ENCODE measurements at places on chromosomes 2 and 18.
A peak's percentile ranks its signal among the peaks of the same experiment; 100 is the strongest.

DNA sequence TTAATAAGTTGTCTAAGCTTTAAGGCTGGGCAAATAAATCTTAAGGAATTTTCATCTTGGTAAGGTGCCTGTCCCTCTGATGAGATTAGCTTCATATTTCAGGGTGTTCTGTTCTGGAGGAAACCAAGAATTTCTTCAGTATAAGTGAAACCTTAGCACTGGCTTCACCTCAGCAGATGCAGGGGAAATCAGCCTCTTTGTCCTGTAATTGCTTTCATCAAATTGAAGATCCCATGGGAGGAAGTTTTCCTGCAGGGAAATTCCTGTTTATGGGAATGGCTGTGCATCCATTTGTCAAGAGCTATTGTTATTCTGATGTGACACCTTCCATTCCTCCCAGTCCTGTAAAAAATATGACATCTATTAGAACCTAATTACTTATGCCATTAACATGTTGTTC lies 174.5 kb downstream of the PTPRM start:
- DNase-seq: no peak

GRCh38 chr2:234178330-234179030 lies 128.0 kb downstream of the SPP2 start:
- no peak for DNase-seq

DNA sequence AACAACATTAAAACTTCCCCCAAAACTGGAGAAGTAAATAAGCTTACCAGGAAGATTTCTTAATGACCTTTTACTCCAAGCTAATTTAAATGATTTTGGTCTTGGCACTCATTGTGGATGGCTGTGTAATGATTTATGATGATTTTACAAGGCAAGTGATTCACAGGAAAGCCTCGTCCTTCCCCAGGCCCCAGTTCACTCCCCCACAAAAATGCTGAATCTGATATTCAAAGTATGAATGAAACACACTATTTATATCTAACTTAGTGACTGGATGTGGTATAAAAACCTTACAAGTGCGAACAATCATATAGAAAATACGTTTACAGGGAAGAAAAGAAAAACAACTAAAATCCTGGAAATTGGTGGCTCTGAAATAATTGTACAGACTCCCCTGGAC lies 49.8 kb downstream of the ZNF516 start:
- no peak for DNase-seq

- no peak for DNase-seq
Measured at GRCh38 chr2:215565897-215566296, 130.0 kb upstream of the FN1 start.

DNA sequence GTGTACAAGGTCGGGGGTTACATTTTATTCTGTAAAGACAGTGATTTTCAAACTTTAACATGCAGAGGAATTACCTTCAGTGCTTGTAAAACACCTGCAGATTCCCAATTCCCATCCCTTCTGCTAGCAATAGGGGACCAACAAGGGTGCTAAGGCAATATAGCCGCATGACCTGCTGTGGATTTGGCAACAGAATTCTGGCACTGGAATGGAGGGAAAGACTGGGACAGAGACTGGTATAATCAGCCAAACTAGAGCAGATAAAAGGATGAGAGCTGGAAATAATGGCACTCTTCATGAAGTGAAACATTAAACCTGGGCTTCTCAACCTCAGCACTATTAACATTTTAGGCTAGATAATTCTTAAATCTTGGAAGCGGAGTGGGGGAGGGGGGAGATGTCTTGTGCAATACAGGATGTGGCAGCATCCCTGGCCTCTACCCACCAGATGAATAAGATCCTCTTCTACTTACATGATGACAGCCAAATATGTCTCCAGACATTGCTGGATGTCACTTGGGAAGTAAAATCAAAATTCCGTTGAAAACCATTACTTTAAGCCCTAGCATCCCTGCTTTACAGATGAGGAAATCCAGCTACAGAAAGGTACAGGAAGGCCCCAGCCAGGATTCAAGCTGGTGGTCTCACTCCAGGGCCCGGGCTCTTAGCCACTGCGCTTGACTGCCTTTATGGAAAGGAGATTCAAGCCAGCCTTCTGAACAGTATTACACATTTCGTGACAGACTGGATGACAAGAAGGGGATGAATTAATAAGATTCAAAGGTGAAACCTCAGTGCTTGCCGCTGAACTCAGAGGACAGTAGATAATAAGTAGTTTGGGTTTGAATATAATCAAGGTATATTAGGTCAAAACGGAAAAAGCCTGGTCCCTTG lies 1.7 kb downstream of the EVA1A start:
- DNase-seq: no peak

- DNase-seq: no peak
Measured at GRCh38 chr2:46236006-46236875, 61.0 kb upstream of the EPAS1 start.

- DNase-seq: no peak
Measured at GRCh38 chr2:240140920-240141319, 462 bp upstream of the OTOS start.

DNA sequence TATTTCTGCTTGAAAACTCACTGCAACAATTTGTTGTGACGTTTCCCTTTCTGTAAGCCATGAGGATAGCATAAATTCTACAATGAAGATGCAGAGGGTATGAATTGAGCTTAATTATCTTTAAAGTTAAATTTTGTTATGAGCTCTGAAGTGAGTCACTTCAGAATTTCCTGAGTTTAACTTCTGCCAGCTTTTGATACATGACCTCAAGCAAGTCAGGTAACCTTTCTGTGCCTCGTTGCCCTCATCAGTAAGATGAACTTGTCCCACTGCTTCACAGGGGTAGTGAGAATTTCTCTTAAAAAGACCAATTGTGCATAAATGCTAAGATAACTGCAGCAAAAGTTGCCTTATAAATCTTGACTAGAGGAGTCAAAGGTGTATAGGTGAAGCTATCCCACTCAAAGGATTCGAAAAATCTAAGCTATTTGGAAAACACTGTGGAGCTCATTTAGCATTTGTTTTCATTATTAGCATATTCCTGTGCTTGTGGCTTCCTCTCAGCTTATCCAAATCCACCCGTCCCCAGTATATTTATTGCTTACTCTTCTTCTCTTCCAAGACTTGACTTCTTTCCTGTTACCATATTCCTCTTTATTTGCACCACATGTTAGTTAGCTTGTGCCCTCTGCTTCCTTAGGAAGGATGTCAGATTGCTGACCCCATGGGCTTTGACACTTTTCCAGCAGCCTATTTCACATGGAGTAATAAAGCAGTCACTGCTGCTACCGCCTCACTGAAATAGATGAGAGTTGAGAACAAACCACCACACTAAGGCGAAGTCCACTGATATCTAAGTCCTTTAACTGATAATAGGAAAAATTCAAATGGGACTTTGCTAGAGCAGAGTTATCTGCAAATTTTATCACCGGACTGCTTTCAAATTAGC lies 428.6 kb downstream of the ERBB4 start:
- DNase-seq: no peak

DNA sequence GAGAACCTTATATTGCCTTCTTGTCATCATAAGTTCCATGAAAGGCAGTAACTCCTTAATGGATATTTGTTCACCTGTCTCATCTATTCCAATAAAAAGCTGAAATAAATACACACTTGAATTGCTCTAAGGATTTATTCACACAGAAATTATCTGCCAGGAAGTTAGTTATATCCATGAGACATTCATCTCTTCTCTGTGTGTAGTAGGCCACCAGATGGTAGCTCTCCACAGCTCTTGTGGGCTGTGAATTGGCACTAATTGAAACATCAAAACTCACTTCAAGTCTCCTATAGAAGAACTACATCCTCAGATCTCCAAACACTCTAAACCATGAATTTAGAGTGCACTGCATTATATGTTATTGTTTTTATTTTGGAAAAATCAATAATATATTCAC lies 189.6 kb downstream of the DSC3 start:
- no peak for DNase-seq

- no peak for DNase-seq
Measured at GRCh38 chr18:69774831-69775230, 172.8 kb downstream of the CD226 start.

DNA sequence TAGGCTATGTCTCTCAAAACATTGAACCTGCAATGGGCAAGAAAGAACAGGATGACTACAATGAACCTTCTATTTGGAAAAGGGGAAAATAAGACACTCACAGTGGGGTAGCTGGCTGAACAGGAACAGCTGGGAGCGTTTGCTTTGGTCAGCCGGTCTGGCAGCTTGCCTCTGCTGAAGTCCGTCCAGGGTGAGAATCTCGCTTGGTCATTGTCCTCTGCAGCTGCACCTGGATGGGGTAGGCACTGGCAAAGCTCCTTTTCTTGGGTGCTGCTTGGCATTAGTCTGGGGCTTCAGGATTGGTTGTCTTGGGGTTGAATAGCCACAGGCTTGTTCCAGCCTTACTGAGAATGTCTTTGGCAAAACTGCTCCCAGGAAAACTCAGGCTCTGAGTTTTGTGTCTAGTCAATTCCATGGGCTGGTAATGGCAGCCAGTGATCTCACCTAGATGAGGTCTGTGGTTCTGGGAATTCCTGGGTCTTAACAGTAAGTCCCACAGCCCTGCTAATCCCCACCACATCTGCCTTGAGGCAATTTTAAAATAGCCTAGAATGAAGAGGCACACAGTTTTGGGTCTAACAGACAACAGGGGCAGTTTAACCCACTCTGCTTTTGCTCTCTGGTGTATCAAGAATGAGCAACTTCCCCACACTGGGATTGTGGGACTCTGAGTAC lies 13.4 kb downstream of the NEDD4L start:
- no peak for DNase-seq

DNA sequence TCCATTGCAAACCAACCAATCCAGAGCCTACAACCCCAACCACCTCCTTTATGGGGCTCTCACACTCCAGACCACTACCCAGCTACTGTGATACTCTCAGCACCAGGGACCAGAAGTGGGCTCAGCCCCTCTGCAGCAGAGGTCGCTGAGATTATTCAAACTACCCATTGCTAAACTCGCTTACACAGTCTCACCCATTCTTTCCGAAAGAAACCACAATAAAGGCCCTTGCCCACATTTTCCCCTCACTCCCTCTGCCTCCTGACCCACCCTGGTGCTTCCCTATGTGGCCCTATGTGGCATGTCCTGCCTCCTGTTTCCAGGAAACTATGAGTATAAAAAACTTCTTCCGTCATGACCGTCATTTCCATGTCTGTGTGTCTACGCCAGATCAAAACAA lies 10.7 kb downstream of the TEX51 start:
- no peak for DNase-seq

DNA sequence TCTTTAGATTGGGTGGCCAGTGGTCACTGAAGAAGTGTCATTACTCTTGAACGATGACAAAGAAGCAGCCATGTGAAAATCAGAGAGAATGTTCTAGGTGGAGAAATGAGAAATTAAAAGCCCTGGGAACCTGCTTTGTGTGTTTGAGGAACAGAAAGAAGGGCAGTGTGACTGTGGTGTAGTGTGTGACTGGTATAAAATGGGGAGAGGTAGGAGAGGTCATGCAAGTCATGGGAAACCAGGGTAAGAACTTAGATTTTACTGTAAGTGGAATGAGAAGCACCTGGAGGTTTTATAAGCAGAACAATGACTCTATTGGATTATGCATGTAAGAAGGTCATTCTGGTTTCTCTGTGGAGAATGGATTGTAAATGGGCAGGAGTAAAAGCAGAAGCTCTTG lies 12.2 kb downstream of the ICOS start:
- no peak for DNase-seq

GRCh38 chr18:35303610-35304009 lies 13.6 kb upstream of the ZSCAN30 start:
- no peak for DNase-seq

DNA sequence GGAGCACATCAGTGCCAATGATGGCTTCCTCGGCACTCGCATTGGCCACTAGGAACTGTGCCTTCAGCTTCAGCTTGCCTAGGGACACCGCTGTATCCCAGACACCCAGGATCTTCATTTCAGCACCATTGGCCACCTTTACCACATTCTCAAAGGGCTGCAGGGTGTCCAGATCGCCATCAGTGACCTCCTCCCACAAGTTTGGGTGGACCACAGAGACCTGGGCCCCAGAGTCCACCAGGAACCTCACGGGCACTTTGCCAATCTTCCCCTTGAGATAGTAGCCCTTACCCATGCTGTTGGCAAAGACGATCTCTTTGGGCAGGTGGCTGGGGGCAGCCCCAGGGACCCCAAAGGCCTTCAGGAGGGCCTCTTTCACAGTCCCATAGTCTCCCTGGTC lies 610 bp downstream of the ASPRV1 start:
- no peak for DNase-seq

- no peak for DNase-seq
Measured at GRCh38 chr18:59052965-59053820, 86.5 kb upstream of the SEC11C start.

- DNase-seq: no peak
Measured at GRCh38 chr2:109562421-109562820, 51.3 kb downstream of the SEPTIN10 start.

DNA sequence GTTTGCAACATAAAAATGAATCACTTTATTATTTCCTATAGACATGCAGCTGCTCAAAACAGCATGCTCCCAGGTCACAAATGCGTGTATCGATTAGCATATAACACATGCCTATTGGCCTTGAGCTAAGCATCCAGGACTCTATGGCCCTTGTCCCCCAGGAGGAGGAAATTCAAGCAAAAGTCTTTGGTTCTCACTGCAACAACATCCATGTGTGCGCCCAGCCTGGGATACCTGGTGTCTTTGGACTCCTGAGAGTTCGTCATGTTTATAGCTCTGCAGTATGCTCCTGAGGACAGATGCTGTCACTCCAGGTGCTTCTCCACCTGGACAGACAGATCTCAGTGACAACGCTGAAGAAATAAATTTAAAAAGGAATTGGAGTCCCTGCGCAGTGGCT lies 284.6 kb downstream of the PHLPP1 start:
- no peak for DNase-seq

DNA sequence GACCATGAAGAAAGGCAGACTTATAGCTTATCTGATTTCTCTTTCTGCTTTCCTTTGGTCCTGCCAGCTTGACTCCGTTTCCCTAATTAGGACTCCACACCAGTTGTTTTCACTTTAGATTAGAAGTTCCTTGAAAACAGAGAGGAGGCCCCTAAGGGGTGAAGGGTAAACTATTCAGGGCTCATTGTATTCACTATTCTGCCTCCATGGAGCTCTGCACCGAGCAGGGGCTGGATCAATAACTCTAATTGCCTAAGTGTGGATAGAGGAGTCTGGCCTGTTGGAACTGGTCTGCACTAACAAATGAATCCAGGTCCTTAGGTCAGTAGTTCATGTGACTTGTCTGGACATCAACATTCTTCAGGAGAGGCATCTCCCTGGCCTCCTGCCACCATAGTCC lies 36.1 kb upstream of the SKA1 start:
- DNase-seq: no peak

GRCh38 chr2:68943581-68944568 lies 8.8 kb downstream of the GKN2 start:
- DNase-seq: peak; percentile 74

DNA sequence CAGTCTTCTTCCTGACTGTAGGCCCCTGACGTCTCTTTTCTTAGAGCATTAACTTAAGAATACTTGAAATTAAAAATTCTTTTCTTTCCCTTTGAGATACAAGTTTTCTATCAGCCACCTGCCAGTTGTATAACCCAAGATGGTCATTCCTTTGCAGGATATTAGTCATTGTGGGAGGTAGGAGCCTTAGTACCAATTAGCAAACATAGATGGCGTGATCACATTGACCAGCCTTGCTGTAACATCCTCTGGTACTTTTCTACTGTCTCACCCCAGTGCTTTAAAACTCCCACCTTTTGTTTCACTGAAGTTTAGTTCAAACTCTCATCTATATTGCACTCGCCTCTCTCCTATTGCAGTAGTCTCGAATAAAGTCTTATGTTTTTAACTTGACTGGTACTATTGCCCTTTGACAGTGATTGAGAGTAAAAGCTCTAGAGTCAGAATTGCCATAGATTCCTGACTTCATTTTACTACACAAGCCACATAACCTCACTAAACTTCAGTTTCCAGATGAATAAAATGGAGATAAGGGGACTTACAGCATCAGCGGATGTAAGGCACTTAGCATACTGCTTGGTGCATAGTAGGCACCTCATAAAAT lies 74.1 kb downstream of the VRK2 start:
- no peak for DNase-seq

Data from ecto neural progenitor cell (in vitro differentiated cells).